ENCODE measurements at places on chromosomes 5 and 9.

GRCh38 chr9:81596679-81597418 lies 92.5 kb downstream of the TLE1 start:
- DNase-seq: no peak

DNA sequence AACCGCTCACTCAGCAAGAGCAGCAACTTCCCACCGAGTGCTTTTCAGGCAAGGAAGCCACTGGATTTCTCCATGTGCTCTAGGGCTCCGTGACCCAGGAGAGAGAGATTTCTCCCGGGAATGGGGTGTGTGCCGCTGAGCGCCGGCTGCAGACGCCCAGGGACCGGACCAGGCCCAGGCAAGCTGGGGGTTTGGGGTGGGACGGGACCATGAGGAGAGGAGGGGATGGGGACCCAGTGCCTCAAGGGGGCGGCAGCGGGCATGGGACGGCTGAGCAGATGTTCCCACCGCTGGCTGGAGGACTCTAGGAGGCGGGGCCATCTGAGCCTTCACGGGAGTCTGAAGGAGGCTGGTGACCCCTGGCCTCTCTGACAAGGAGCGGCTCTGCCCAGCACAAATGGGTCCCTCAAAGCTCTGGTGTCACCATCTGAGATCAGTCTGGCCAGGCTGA lies 8.5 kb downstream of the LCN9 start:
- no peak for DNase-seq

- DNase-seq: no peak
These were observed 15.5 kb downstream of the SURF6 start for GRCh38 chr9:133320421-133320881.

GRCh38 chr9:37966412-37967013 lies 62.6 kb upstream of the SLC25A51 start:
- no peak for DNase-seq

DNA sequence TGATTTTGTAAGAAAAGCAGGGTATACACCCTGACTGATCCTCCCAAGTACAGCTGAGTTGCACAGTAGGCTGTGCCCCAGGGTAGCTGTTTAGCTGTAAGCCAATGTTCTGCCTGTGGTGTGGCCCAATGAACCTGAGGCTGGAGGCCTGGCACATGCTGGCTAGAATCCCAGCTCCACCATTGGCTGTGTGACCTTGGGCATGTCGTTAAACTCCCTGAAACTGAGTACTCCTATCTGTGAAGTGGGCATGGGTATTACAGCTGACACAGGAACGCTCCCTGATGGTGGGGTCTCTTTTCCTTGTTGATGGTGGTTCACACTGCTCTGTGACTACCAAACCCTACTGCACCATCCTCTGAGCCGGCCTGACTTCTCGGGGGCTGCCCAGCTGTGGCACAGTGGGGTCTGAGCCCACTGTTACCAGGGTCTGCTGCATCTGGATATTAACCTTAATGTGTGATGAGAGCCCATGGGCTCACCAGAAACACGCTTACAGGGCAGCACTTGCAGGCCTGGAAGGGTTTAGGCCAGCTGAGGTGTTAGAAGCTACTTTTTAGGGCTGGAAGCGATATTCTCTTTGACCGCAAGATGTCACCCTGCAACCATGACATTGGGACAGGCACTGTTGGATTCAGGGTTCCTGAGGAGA lies 7.0 kb upstream of the GADD45G start:
- no peak for DNase-seq

- no peak for DNase-seq
These were observed 93.3 kb upstream of the MAP1B start for GRCh38 chr5:72013766-72014624.

GRCh38 chr5:141654298-141654697 lies 3.1 kb upstream of the FCHSD1 start:
- peak; percentile 77 for DNase-seq

DNA sequence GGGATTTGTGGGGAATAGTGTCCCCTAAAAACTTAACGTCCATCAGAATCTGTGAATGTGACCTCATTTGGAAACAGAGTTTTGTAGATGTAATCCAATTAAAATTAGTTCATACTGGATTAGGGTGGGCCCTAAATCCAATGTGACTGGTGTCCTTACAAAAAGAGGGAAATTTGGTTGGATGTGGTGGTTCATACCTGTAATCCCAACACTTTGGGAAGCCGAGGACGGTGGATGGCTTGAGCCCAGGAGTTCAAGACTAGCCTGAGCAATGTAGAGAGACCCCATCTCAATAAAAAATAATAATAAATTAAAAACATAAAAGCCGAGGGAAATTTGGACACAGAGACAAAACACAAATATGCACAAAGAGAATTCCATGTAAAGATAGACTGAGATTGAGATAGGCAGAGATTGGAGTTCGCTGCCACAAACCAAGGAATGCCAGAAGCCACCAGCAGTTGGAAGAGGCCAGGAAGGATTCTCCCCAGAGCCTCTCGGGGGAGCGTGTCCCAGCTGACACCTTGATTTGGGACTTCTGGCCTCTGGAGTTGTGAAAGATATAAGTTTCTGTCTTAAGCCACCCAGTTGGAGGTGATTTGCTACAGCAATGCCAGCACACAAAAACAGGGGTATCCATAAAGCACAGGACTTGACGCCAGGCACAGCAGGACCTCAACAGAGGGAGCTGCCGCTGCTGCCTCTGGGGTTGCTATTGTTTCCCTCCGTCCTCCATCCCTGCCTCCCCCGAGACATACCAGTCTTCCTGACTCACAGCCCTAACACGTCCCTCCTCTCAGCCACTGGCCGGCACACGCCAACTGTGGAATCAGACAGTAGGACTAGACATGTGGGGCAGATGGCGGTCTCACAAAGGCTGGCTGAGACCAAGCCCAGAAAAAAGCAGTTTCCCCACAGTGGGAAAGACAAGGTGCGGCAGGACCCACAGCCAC lies 73.8 kb upstream of the IL17B start:
- peak; percentile 91 for DNase-seq

DNA sequence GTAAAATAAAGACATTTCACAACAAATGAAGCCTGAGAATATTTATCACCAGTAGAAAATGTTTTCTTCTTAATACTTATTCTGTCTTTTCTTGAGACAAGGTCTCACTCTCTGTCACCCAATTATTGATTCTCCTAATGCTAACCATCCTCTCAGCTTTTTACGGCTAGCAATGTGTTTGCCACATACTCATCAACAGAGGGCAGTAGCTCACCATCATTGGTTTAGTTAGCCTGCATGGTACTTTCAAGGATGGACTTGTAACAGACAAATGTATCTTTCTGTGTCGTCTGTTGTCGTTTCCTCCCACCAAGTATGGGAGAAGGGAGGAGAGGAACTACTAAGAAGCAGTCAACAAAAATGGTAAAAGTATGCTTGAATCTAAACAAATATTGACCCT lies 5.9 kb upstream of the ACO1 start:
- no peak for DNase-seq

DNA sequence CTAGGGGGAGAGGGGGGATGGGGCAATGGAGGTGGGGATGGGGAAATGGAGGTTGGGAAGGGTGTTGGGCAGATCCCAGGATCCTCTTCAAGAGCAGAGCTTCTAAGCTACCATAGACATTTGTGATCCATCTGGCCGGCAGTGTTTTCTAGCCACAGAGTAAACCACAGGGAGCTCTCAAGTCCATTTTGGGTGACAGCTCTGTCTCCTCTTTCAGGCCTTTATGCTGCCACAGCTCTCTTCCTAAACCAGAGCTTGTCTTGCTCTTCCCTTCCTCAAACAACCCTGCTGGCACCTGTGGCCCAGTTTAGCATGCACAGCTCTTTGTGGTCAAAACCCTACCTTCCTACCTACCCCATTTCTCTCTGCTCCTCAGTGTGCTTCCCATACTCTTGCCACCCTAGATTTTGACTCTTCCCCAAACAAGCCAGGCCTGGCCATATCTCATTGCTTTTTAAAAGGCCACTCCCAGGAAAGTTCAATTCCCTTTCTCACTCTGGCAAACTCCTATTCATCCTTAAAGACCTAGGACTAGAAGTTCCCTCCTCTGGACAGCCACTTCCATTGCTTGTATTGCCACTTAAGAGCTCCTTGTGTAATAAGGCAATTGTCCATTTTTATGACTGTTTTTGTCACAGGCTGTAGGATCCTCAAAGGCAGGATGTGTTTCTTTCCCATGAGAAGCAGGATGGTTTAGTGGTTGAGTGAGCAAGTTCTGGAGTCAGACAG lies 84.3 kb upstream of the PANK3 start:
- DNase-seq: no peak

GRCh38 chr9:116605060-116605459 lies 82.0 kb upstream of the TRIM32 start:
- DNase-seq: no peak

- no peak for DNase-seq
These were observed 110.4 kb upstream of the IFNK start for GRCh38 chr9:27413511-27414219.

- DNase-seq: no peak
These were observed 171.4 kb upstream of the DAP start for GRCh38 chr5:10932426-10932825.

All from GM04503 (cell line).